Ureter (tissue), 1 donor: ENCODE measurements at places on chromosomes 6 and 20. TPM values are rescaled to one million over a fixed set of nuclear protein-coding genes. Genes with fewer than 3 reads are reported as not detected.

- DNase-seq = no peak
These were observed 15.2 kb upstream of the NOP56 start for GRCh38 chr20:2637246-2637645.

DNA sequence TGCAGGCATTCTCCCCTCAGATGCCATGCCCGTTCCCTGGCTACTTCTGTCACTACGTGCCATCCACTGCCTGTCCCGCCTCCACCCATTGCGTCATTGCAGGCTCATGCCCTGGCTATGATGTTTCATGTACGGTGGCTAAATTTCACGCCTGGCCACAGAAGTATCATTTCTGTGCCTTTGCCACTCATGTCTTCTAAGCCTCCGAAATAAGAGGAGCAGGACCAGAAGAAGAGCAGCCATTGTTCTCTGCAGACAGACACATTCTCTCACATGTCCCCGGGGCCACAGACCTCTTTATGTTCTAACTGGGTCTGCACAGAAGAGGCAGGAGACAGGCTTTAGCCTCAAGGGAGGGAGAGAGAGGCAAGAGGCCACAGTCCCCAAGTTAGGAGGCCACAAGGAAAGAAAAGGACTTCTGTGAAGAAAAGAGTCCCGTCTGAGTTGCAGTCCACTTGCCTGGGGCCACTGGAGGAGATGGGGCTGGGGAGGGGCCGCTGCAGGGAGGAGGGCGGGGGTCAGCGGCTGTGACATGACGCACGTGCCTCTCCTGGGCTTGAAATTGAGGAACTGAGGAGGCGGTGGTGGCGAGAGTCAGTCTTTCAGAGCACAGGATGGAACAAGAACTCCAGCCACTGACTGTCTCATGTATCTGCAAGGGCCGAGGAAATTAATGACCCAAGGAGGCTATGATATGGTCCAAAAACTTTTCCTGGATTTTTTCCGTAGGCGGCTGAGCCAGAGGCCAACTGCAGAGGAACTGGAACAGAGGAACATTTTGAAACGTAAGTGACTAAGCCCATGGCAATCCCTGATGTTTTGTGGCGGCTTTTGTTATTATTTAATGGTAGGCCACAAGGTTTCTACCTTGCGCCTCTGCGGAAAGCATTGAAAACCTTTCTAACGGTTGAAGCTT lies 55.9 kb downstream of the TBC1D7 start:
- no peak for DNase-seq

GRCh38 chr20:45783656-45784294 lies 7.9 kb downstream of the WFDC3 start:
- no peak for DNase-seq

GRCh38 chr6:4967301-4968030 lies 36.4 kb downstream of the RPP40 start:
- DNase-seq = no peak

- DNase-seq = no peak
These were observed 217.3 kb downstream of the TBXT start for GRCh38 chr6:165950316-165950715.

DNA sequence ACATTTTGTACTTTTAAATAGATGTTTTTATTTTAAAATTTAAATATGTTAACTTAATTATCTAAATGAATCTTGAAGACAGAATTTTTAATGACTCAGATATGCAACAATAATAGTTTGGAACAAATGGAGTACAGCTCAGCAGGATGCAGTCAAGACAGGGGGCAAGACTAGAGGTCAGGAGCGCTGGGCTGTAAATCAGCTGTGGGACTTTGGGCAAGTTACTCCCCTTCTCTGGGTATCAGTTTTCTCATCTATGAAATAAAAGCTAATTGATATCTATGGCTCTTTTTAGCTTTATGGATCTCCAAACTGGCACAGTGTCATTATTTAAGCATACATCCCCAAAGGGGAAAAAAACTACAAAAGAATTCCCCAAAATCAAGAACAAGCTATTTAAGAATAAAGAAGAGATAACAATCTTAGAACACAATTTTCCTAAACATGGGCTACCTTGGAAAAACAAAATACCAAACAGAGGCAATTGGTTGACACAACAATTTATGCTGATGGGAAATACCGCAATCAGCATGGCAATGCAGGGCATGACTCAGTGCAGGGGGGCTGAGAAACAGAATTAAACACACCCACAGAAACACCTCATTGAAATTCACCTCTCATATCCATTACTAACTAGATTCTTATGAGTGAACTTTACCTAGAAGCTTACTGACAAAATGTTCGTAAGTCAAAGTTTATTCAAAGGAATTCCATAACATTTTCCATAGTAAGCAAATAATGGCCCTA lies 188.2 kb downstream of the SIM1 start:
- no peak for DNase-seq

- no peak for DNase-seq
These were observed 6.2 kb downstream of the RNF217 start for GRCh38 chr6:124968401-124968800.

DNA sequence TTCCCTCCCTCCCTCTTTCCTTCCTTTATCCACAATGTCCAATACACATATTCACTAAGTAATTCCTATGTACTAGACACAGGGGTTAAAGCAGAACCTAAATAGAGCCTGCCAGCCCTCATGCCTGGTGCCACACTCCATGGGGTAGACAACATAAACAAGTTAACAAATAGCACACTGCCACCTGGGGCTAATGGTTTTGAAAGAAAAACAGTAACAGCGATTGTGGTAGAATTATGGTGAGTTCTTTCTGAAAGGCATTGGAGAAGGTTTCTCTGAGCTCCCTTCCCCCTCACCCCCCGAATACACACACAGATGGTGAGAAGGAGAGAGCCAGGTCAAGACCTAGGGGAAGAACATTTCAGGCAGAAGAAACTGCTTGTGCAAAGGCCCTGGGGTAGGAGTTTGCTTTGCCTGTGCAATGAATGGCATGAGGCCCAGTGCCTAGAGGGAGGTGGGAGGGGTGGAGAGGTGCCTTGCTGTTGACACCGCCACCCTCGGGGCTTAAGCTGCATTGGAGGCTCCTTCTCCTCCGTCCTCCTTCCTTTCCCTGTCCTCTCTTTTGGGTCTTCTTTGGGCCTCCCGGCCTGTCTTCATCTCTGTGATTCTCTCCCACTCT lies 502.4 kb upstream of the SULF2 start:
- DNase-seq = no peak

DNA sequence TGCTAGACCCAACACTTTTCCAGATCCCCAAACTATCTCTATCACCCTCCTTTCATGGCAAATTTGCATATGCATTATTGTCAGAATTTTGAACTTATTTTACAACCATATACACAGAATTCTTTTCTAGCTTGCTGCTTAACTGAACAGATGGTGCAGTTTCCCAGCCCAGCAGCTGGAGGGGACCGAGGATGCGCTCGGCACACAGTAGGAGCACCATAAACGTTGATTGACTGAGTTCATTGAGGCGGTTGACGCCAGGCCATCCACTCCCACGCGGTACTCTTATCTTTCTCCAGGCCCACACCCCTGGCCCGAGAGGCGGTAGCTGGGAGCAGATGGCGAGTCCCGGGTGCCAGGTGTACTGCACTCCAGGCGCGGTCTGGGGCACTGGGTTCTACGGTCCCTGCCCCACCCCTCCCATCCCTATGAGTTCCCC lies 6.8 kb upstream of the SOX4 start:
- DNase-seq = no peak

DNA sequence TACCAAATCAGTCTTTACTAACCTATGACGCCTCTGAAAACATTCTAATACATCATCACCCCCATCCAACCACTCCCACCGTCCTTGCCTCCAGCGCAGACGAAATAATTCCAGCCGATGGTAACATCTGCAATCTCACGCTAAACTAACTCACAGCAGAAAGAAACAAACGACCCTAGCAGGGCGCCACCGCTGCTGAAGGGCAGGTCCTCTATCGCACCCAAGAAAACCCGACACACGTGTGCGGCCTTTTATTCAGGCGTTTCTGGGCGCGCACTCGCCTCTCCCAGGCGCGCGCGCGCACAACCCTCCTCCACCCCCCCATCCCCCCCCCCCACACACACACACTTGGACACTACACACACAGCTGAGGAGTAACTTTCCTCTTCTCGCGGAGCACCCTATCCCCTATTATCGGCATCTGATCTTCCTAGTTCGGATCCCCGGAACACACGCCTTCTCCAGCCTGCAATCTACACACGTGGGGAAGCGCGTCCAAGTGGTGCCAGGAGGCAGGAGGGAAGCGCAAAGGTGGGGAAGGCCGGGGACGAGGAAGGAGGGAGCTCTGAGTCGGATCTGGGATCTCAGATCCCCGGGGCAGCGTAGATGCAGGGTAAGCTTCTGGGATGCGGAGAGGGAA lies 1.4 kb downstream of the GFOD1 start:
- DNase-seq = no peak

- DNase-seq = no peak
These were observed 75.6 kb downstream of the KLHL32 start for GRCh38 chr6:97000138-97000537.

- DNase-seq = no peak
These were observed 75.7 kb downstream of the SYNDIG1 start for GRCh38 chr20:24545168-24545567.

DNA sequence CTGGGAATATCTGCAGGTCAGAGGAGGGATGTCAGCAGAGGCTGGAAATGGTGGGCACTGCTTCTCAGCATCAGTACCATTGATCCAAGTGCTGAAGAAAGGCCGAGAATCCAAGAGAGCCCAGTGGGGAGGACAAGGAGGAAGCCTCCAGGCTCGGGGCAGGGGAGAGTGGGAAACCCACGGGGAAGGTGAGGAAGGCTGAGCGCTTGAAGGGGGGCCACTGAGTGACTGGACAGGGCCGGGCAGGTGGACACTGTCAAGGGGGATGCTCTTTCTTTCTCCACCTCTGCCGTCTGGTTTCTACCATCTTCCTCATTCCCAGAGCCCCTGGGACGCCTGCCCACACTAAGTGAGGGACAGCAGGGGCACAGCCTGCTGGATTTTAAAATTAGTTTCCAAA lies 335.0 kb downstream of the CDH4 start:
- DNase-seq = no peak

GRCh38 chr20:25019381-25020155 lies 27.0 kb upstream of the APMAP start:
- DNase-seq = no peak

DNA sequence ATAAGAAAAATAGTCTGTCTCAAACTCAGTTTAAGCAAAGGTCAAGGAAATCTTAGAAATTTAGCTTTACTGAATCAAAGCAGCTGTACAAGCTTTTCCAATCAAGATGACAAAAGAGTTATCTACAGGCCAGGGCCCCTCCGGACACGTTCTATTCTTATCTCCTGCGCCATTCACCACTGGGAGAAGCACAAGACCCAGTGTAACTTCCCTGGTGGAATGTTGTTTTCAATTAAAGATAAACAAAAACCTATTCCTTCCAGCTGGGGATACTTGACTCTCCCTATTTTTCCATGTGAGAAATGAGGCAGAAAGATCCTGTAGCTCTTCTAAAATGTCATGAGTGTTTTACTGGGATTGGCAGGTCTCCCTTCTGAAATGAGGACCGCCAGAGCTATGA lies 123.3 kb downstream of the TBX18 start:
- no peak for DNase-seq

The GNAS-AS1 gene
- 2.4 TPM for total RNA-seq

The SLC25A27 gene
- 25.1 TPM for total RNA-seq
